ENCODE measurements at places on chromosomes 4 and X.

- DNase-seq = no peak
These were observed 25.1 kb downstream of the RAB9B start for GRCh38 chrX:103806862-103807474.

- DNase-seq = peak; percentile 11
These were observed 34.3 kb downstream of the ATP10D start for GRCh38 chr4:47519239-47519883.

GRCh38 chr4:124321364-124321763 is 391.2 kb downstream of the ANKRD50 start:
- no peak for DNase-seq

DNA sequence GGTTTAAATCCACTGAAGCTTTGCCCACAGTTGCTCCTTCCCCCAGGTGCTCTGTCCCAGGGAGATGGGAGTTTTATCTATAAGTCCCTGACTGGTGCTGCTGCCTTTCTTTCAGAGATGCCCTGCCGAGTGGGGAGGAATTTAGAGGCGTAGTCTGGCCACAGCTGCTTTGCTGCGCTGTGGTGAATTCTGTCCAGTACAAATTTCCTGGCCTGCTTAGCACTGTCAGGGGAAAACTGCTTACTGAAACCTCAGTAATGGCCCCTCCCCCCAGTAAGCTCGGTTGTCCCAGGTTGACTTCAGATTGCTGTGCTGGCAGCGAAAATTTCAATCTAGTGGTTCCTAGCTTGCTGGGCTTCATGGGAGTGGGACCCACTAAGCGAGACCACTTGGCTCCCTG is 40.1 kb downstream of the UGT2B17 start:
- no peak for DNase-seq

DNA sequence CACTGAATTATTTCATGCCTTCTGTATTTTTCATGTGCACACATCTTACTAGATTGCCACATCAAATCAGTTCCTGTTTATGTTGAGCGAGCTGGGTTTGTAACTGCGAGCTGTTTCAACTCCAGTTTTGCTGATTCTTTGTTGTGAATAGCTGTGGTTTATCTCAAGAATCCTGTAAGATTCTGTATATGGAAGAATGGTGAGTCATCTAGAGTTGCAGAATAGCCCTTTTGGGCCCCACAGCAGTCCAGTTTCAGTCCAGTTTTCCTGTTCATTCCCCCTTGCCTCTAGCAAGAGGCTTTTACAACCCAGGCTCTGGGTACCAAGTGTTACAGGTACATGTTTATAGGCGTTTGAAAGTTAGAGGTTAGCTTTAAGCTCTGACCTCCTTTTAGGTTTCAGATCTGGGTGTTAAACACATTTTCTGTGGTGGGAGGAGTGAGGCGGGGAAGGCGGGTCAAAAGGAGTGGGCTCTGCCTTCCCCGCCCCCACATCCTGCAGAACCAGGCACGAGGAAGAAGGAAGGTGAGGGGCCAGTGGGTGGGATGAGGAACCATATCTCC is 32.7 kb downstream of the TBC1D14 start:
- DNase-seq = peak; percentile 61

DNA sequence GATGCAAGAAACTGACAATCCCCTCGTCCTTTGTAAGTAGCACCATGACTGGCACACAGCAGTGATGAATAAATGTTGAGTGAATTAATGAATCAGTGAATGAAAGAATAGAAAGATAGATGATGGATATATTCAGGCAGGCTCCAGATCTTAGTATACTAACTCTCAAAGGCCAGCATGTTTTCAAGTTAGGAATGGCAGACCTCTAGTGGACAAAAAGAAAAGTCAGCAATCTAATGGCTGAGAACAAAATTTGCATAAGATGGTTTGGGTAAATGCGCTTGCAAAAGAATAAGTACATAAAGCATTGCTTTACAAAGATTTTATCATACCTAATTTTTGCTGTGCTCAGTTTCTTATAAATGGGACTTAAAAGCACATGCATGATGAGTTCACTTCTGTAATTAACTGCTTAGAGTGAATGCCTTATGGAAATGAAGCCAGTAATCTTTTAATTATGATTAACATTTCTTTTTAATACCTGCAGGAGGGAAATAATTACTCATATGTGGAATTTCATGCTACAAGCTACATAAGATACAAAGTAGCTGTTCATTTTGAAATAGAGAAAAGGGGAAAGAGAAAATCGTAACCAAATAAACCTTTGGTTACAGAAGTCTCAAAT is 126.9 kb upstream of the GPRIN3 start:
- peak; percentile 63 for DNase-seq

- DNase-seq = no peak
These were observed 200.7 kb upstream of the IL15 start for GRCh38 chr4:141435446-141436225.

DNA sequence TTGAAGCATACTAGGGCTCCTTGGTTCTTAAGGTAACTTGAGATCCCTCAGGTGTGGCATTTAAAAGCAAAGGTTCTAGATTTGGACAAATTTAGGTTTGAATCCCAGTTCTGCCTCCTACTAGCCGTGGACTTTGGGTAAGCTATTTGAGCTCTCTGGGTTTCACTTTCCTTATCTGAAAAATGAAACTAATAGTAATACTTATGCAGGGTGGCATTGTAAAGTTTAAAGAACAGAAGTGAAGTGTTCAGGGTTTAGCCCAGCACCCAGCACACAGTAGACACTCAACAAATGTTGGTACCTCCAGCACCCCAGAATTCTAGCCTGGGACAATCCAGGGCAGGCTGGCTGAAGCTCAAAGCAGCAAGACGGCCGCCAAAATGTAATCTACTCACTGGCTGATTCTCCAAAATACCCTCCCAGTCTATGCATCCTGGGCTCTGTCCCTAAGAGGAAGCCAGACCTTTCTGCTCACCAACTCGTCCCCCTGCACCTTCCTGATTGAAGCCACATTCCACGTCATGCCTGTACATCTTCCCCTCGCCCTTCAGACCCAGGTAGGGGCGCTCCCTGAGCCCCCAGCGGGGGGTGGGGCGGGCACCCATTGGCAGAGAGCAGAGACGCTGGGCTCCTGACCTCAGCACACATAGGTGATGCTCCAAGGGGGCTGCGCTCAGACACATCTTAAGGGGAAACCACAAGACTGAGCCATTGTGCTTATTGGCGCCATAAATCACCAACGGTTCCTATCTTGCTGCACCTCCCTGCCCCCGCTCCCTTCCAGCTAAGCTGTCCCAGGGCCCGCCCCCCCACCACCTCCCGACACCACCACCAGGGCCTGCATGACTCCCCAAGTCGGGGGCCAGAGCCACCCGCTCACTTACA is 160.6 kb downstream of the BCOR start:
- peak; percentile 72 for DNase-seq

DNA sequence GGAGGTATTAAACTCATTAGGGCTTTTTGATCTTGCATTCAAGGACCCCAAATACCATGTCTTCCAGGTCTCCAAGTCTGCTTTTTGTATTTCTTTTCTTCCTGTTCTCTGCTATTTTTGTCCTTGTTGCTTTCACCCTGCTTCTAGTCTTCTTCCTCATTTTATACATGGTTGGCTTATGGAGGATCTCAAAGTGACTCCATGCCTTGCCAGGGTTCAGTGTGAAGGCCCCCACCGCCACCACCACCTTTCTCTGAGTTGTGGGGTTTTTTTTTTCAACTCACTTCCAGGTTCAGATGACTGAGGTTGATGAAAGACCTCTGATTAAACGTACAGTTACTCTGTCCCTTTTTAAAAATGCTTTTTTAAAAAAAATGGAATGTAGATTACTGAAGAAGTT is 96.3 kb downstream of the MAML3 start:
- DNase-seq = no peak

DNA sequence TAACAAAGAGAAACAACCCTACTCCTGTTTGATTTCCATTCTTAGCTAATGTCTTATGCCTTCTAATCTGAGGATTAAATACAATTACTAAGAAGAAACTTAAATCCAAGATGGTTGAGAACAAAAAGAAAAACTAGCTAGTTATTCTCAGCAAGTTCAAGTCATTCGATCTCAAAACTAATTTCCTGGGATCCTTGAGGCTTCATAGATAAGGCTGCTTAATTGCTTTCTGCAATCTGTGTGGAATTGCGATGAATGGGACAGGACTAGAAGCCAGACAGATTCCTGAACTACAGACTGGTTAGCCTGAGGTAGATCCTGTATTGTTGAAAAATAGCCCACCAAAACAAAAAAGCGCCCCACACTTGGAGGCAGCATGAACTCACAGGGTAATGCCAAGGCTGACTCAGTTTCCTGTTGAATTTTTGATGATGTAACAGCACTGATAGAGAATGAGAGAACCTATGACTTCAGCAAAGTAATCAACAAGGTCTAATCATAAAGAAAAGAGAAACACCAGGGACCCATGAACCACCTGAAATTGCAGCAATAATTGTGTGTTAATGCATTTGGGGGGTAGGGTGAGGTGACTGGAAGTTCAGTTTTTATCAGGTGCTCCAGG is 33.9 kb downstream of the KLHL15 start:
- DNase-seq = no peak

DNA sequence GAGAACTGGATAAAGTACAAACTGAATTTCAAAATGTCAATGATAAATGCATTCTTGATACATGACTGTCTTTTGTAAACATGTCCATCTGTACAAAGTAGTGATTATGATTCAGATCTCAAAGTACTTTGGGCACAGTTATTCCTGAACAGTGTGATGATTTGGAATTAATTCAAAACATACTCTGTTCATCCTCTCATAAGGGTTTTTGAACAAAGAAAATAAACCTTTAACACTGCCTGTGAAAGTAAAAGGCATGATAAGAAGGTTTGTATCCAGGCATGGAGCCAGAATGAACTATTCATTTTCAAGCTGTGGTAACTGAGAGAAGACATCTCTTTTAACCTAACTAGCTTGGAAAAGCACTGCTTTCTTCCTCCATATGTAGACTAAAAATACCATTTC is 883 bp upstream of the KLHL4 start:
- DNase-seq = no peak

GRCh38 chr4:20255251-20255586 is 3.5 kb downstream of the SLIT2 start:
- no peak for DNase-seq

GRCh38 chr4:108738003-108738706 is 24.7 kb downstream of the ETNPPL start:
- DNase-seq = no peak

DNA sequence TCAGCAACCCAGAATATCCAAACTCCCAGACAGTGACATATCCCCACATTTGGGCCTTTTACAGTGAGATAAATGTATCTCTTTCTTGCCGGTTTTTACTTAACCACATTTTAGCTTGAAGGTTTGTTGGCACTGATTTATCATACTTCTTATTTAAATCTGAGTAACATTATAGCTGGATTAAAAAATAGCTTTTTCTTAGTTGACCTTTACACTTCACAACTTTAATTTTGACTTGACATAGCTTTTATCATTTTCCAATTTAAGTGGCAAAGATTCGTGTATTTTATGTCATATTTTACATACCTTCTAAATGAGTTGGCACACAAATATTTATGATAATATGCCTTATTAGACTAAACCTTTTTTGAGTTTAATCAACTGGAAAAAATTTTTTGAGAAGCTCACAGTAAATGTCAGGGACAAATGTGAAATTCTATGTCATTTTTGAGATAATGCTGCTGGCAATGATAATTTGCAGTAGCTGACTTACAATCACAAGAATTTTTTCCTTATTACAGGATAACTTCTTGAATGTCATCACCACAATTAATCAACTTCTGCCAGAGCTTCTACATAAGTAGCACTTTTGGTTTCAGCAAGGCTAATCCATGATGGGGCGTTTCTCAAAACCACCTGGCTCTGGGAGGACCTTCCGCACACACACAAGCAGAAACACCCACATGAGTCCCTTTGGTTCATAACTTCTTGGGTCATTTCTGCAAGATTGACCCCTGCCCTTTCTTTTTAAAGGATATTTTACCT is 80.3 kb downstream of the SYTL5 start:
- no peak for DNase-seq

GRCh38 chrX:68440442-68440841 is 7.1 kb upstream of the OPHN1 start:
- no peak for DNase-seq

DNA sequence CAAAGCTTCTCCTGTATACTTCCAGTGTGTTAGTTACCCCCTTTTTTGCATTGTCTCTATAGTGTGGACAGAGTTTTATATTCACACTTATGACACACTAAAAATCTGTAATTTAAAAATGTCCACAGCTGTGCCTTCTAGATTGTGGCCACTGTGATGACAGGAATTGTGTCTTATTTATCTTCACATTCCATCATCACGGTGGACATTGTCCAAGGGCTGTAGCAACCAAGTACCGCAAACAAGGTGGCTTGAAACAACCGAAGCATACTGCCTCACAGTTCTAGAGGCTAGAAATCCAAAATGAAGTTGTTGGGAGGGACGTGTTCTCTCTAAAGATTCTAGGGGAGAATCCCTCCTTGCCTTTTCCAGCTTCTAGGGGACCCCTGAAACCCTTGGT is 32.3 kb downstream of the CHRNA9 start:
- no peak for DNase-seq

DNA sequence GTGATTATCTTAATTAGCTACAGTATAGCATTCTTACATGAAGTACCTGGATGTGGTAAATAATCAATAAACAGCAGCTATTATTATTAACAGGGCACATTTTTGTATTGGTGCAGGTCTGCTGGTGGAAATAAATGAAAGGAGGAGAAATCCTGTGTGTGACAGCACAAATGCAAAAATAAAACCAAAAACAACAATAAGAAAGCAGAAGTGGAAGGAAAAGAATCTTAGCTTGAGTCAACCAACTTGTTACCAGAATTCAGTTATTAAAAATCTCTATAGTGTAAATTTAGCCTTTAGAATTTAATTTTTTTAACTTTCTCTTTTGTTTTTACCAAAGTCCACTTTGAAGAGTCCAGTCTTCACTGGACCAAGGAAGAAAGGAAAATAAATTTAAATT is 63.1 kb upstream of the LSM6 start:
- DNase-seq = no peak

GRCh38 chr4:80007745-80008149 is 65.3 kb downstream of the ANTXR2 start:
- DNase-seq = no peak

DNA sequence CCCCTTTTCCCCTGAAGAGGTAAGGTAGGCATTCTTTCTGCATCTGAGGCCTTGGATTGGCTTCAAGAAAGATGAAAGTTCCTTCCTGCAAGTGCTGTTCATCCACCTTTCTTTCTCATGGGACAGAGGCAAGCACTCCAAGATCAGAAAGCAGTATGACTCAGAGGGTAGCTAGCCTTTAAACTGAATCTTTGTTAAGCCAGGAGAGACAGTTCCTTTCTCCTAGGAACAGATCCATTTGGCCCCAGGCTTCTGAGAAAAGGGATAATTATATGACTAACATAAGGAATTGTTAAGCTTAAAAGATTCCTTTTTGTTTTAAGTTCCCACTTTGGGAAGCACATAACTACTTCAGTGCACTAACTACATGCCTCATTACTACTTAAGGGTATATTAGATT is 192.0 kb downstream of the PPP3CA start:
- no peak for DNase-seq
